Heart right ventricle (tissue), 16 donors: ENCODE measurements at places on chromosomes 13 and 19.

GRCh38 chr13:68128297-68128915 lies 898.3 kb upstream of the PCDH9 start:
- DNase-seq = no peak

GRCh38 chr19:13262450-13262849 lies 112.2 kb downstream of the IER2 start:
- DNase-seq = no peak

GRCh38 chr13:101397742-101398141 lies 18.6 kb downstream of the NALCN start:
- no peak for DNase-seq

DNA sequence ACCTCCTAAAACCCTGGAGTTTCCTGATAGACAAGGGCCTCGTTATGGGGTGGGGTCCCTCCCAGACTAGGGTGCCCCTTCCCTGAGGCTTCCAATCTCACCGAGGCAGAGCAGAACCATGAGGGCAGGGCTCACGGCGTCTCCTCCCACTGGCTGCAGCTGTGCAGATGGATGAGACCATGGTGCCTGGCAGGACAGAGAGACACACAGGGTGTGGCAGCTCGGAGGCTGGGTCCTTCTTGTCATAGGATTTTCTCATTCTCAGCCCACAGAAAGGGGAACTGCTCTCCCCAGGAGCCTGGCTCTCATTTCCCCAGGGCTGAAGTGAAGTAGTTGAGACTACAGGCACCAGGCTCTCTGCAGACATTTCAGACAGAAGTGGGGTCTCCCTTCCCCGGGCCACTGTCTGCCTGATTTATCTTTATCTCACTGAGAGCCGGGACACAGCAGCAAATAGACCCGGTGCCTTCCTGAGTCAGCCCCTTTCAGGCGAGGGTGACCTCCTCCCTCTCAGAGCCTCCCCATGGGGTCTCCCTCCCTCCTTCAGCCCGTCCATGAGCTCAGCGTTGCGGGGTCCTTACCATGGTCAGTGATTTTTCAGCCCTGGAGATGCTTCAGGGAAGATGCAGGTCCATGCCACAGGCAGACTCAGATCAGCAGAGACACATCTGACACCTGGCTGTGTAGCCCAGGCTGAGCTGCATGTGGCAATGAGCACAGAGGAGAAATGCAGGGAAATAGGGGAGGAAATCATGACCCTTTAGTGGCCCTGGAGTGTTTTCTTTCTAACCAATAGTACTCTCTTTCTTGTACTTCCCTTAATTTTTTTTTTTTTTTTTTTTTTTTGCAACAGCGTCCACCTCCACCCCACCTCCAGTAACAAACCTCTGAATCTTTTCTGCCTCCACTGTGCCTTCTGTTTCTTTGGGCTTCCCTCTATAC lies at the start of gene LILRA5:
TSS of gene LILRA5 (minus strand) at position 731 of the 942 bp plus-strand sequence. CDS start at position 584, 147 bp downstream.
- DNase-seq = peak; percentile 38
